ENCODE measurements at places on chromosomes 4 and X.
A peak's percentile ranks its signal among the peaks of the same experiment; 100 is the strongest.

GRCh38 chrX:149198980-149199732 lies 305.9 kb downstream of the IDS start:
- peak; percentile 41 for DNase-seq

DNA sequence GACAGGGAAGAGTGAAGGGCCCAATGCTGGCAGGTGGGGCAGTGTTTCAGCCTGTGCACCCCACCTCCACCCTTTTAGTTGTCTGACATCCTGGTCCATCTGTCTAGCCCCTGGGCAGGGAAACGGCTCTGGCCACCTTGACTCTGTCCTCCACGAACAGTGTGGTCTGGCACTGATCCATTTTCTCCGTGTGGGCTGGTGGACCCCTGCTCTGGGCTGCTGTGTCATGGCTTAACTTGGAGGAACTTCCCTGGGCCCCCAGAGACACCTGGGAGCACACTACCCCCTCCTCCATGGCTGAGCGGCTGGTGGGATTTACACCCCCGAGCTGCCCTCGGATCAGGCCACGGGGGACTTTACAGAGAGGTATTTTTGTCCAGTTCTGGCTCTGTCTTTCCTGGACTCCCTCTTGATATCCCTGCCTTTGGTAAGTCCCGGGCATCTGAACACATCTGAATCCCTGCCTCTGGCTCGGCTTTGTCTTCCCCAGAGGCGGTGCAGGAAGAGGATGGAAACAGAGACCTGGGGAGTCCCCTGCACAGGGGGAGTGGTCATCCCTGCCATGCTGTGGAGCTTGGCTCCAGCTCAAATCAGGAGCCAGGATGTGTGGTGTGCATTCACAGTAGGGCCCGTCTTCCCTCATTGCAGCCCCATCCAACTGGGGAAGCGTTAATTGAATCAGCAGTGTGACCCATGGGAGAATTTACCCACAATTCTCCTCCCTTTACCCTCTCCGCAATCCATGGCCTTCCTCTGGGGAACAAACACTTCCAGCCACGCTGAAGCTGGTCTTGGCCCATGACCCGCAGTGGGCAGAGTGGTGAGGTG lies 6.3 kb upstream of the NKX1-1 start:
- DNase-seq = no peak

DNA sequence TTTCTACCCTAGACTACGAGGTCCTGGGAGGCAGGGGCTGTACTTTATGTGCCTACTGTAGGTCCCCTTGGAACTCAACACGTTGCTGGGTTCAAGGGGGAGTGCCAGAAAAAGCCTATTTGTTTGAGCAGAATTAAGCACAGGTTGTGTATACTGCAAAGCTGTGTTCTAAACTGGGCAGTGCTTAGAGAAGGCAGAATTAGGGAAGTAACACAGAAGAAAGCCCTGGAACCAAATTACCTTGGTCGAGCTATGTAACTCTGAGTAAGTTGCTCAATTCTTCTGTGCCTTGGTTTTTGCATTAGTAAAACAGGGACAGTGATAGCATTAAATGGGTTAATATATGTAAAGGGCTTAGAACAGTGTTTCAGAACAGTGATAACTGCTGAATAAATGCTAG lies 245.0 kb upstream of the SFRP2 start:
- no peak for DNase-seq

DNA sequence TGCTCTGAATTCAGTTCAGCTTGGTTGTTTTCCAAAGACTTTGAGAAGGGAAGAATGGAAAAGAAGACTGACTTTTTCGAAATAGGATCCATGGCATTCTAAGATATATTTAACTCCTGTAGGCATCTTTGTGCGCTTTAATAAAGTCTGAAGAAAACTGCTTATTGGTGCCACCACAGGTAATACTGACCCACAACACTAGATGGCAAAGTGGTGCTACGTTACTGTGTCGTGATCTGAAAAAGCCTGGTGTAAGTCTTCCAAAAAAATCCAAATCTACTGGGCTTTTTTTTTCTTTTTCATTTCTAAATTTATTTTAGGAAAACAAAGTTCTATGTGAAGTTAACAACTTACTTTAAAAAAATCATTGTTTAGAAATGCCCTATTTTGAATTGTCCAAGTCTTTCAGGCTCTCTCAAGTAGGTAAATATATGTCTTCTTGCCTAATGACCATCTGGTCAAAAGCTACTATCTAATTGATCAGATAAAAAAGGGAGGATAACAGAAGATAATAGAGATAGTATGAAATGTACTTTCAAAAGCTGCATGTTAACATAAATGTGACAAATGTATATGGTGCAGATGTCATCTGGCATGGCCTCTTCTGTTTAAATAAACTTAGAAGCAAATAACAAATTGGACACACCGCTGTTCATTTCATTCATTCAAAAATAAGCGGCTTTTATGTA lies 47.0 kb upstream of the MID1IP1 start:
- peak; percentile 32 for DNase-seq

DNA sequence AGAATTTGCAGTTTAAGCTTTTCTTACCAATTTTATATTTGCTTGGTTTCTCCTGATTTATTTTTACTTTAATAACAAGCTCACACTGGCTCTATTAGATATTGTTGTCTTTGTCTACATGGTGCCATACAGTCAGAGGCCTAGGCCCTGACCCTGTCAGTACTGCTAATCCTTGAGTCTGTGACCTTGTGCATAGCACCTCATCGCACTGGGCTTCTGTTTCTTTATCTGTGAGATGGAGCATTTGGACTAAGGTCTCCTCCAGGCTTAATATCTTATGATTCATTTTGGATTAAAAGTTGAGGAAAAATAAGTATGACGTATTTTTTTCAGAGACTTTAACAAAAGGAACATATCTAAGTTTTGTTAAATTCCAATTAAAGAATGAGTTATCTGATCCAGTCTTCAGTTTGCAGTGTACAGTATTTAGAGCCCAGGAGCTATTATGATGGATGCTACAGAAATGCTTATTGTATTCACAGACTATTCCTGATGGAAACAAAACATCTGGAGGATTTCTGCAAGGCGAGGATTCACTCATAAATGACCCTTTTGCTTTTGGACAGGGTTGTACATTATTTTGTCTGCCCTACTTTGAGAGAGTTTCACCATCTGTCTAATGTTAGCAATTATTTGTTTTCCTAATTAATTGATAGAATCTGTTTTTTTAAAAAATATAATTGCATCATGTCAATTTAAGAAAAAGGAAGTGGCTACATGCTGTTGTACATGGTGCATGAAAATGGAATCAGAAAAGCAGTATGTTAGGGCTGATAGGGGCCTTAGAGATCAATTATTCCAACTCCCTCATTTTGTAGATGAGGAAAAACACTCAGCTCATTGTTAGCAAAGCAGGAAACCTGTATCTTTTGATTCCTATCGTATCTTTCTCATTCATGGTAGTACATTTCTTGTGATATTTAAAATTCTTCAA lies 203.6 kb downstream of the BANK1 start:
- no peak for DNase-seq

- no peak for DNase-seq
These were observed 30.8 kb downstream of the GPM6B start for GRCh38 chrX:13786048-13786447.

DNA sequence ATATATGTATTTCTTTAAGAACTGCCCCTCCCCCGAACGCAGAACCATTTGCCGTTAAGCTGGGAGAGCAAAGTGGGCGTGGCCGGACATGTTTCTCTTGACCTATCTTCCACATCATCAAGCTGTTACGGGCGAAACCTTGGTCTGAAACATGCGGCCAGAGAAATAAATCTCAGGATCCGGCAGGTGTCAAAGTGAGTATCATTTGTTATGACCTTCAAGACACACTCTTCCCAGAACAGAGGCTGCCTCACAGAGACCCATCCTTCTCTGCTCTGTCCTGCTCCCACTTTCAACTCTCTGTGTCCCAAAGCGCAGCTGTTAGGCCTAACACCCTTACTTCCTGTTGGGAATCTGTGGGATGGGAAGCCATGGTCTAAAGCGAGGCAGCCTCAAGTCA lies at the start of gene MAGEB18:
TSS of gene MAGEB18 (plus strand) at position 70 of the 400 bp plus-strand sequence. CDS start 643 bp downstream, outside the sequence.
- no peak for DNase-seq

DNA sequence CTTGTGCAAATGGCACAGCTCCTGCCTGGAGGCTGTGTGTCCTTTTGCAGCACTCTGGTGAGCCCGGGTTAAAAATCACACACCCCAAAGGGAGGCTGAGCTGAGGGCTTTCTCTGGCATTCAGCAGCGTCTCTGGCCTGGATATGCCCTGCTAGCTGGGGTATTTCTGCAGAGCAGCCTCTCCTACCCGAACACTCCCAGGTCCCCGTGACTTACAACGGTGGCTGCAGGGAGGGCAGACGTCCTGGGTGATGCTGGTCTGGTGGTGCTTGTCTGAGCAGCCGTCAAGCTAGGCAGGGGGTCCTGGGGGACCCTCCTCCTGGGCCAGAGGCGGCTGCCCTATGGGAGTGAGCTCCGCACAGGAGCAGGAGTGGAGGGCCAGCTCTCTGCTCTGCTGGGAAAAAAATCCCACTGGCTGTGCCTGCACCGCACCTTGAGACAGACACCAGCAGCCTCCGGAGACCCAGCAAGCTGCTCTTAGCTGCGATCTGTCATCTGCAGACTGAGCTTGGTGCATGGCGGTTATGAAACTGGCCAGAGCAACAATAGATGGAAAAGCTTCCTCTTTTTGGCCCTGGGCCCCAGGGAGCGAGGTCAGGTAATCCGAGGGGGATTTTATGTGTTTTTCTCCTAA lies 41.3 kb upstream of the ASMTL start:
- no peak for DNase-seq

- DNase-seq = no peak
These were observed 208.5 kb downstream of the MAD2L1 start for GRCh38 chr4:119858176-119858575.

GRCh38 chrX:129239371-129239770 lies 283.9 kb downstream of the SMARCA1 start:
- DNase-seq = no peak

DNA sequence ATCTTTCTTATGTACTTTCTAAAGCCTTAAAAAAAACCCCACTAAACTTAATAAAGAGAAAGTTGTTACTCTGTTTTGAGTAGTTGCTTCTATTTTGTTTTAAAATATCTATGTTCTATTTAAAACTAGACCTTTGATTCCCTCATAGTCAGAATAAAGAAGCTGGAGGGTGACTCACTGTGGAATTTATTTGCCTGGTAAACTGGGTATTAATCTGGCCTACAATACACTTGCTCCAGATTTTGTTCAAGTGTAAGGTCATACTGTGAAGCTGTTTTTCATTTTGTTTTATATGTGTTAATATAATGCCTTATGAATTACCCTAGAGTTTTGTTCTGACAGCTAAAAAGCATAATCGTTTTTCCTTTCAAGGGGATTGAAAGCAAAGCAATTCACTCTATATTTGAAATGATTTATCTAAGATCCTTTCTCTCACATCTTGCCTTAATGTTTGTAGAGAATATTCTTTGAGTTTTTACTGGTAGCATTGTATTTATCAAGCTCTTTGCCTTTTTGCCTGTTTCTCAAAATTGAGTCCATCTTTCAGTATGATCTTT lies 277.4 kb upstream of the PITX2 start:
- DNase-seq = no peak

DNA sequence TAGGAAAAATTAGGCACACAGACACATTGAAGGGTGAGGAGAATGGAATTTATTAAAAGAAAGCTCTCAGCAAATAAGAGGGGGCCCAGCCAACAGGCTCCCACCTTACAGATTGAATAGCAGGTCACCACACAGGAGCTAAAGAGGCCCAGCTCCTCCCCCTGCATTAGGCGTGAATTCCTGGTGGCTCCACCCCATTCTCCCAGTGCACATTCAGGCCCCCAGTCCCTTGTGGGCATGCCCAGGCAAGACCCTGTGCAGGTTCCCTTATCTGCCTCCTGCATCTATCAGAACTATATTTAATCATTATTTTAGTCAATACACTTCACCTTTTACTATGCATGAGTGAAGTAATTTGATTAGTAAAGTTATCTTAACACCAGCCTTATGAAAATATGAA lies 856.3 kb upstream of the NDST4 start:
- DNase-seq = no peak

DNA sequence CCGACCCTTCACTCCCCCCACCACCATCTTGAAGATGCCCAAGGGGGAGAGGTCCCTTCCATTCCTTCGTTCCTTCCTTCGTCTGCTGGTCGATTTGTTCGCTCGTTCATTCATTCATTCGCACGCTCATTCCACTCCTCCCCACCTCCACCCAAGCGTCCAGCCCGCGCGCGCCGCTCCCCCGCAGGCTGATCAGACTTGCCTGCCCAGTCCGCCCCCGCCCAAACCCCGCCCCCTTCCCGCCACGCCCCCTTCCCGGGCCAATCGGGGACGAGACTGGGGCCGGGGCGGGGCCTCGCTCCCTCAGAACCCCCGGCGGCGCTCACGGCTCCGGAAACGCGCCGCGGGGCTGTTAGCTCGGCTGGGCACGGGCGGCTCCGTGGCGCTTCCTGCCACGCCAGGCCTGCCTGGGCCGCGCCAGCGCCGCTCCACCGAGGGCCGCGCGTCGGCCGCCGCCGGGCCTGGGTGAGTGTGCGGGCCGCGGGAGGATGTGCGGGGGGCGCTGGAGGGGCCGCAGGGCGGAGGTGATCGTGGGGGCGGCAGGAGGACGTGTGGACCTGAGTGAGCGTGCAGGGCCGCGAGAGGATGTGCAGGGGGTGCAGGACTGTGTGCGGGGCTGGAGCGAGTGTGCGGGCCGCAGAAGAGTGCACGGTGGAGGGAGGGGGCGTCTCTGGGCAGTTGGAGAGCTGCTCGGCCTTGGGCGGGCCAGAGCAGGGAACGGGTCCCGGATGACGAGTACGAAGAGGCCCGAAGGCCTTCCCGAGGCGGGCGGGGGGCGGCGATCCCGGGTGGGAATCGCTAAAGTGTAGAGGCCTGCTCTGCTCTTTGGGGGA lies at the start of gene ZNF275:
TSS of gene ZNF275 (plus strand) at position 333 of the 833 bp plus-strand sequence. CDS start 2,527 bp downstream, outside the sequence.
- peak; percentile 83 for DNase-seq

- DNase-seq = peak; percentile 77
These were observed 10.6 kb upstream of the ELF4 start for GRCh38 chrX:130120746-130121504.

DNA sequence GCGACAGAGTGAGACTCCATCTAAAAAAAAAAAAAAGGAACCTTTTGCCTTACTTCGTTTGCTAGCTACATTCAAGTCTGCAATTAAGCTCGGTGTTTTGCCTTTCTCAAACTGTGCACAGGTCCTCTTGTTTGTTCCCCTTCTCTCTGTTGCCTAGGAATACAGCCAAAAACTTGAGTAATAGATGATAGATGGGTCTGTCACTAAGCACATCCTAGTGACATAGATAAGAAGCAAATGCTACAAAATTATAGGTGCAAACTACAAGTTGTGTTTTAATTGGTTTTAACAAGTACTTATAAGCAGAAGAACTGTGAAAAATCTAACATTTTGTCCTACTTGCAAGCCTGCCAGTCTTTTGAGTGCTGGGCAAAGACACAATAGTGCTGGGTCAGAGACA lies 95.2 kb downstream of the SNCA start:
- DNase-seq = no peak

- DNase-seq = no peak
These were observed 74.5 kb upstream of the BOD1L1 start for GRCh38 chr4:13701937-13702446.

DNA sequence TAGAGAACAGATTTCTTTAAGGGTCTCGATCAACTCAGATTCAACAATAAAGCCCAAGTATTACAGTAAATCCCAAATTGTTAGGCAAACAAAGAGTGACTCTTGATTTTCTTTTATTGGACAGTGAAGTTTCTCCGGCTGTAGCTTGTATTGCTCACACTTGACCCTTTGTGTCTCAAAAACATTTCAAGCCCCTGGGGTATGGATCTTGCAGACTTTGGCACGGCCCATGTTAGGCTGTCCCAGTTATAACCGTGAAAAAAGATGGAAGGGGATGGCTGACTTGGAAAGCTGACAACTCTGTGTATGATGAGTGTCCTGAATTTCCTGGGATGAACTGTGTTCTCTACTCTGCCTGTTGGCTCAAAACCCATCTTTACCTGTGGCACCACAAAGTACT lies 356.1 kb downstream of the SLITRK2 start:
- DNase-seq = no peak

- no peak for DNase-seq
These were observed 44.9 kb upstream of the SLC25A31 start for GRCh38 chr4:127685292-127685691.

All from stimulated activated CD4-positive, alpha-beta T cell treated with anti-CD3 and anti-CD28 coated beads, Interleukin-15, amount 100 ng/mL, for 24 hours (primary cell).